Esophagus muscularis mucosa (tissue), 4 donors: ENCODE measurements at places on chromosomes 1 and 21. TPM values are rescaled to one million over a fixed set of nuclear protein-coding genes. Genes with fewer than 3 reads are reported as not detected.

Gene OXCT2
- total RNA-seq: 0.83 TPM

Gene CFHR4
- total RNA-seq: not detected

Gene CEP170
- total RNA-seq: 36.0 TPM

Gene TMPRSS2
- 0.42 TPM for total RNA-seq

Gene SDHC
- total RNA-seq: 64.8 TPM

Gene RGSL1
- not detected for total RNA-seq

Gene TMCO1
- total RNA-seq: 39.5 TPM

Gene CNIH3
- total RNA-seq: 1.7 TPM

Gene DENND2D
- 13.8 TPM for total RNA-seq

Gene TMEM201
- total RNA-seq: 10.5 TPM

Gene PKLR
- not detected for total RNA-seq

Gene NFYC
- 45.7 TPM for total RNA-seq

Gene C1orf122
- 103 TPM for total RNA-seq

Gene DCAF6
- total RNA-seq: 86.8 TPM

Gene A3GALT2
- total RNA-seq: not detected

Gene LIN28A
- total RNA-seq: not detected

Gene SMIM11
- total RNA-seq: 2.3 TPM

Gene FCMR
- total RNA-seq: not detected

Gene CFAP107
- not detected for total RNA-seq

Gene CD1D
- total RNA-seq: 0.26 TPM

Gene MATN1
- not detected for total RNA-seq

Gene SFT2D2
- total RNA-seq: 35.1 TPM

Gene ETV3L
- total RNA-seq: not detected

Gene EFNA3
- total RNA-seq: 1.7 TPM

Gene S100A10
- 98.2 TPM for total RNA-seq

Gene C1orf87
- not detected for total RNA-seq

Gene NBPF4
- total RNA-seq: not detected

Gene MCOLN3
- total RNA-seq: 2.1 TPM

Gene BSND
- total RNA-seq: not detected

Gene LCA5L
- 2.8 TPM for total RNA-seq

Gene ISG20L2
- 20.0 TPM for total RNA-seq

Gene UBQLN4
- 27.2 TPM for total RNA-seq

Gene SPATA45
- not detected for total RNA-seq

Gene CASZ1
- total RNA-seq: 60.2 TPM

Gene UBE4B
- 66.4 TPM for total RNA-seq

Gene HJV
- not detected for total RNA-seq

Gene L1TD1
- total RNA-seq: not detected

Gene TMIGD3
- total RNA-seq: 2.5 TPM

Gene G0S2
- 28.5 TPM for total RNA-seq

Gene TDRD10
- total RNA-seq: 5.0 TPM

Gene GNG4
- total RNA-seq: 0.42 TPM

Gene CAMTA1
- 124 TPM for total RNA-seq

Gene METTL25B
- total RNA-seq: 16.6 TPM

Gene SLAMF9
- not detected for total RNA-seq

Gene HAO2
- not detected for total RNA-seq

Gene IL24
- not detected for total RNA-seq

Gene GADD45A
- total RNA-seq: 57.3 TPM
